Amygdala (tissue), 56 donors: ENCODE measurements at places on chromosomes 11 and 22.
A peak's percentile ranks its signal among the peaks of the same experiment; 100 is the strongest.

DNA sequence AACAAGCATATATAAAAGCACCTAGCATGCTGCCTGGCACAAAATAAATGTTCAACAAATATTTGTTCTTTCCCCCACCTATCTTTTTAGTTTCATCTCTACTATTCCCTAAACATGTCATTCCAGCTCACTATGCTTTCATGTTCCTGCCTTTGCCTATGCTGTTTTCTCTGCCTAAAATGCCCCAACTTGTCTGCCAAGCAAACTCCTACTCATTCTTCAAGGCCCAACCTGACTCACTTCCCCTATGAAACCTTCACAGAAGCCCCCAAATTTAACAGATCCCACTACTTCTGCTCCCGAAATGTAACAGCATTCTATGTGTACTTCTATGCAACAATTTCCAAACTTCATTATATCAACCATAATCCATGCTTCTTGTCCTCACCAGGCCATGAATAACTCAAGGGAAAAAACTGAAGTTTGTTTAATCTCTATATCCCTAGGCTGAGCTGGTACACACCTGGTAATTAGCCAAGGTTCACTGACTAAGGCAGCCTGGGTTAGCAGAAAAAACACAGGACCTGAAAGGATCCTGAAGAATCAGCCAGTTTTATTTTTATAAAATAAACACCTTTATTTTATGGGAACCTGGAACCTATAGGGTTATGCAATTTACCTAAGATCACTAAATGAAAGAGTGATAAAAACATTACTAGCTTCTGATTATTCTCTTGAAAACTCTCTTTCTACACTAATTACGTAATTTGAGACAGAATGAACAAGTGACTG is 72.2 kb downstream of the PAK1 start:
- no peak for DNase-seq

GRCh38 chr11:45934580-45935318 is 12.3 kb downstream of the LARGE2 start:
- no peak for DNase-seq

DNA sequence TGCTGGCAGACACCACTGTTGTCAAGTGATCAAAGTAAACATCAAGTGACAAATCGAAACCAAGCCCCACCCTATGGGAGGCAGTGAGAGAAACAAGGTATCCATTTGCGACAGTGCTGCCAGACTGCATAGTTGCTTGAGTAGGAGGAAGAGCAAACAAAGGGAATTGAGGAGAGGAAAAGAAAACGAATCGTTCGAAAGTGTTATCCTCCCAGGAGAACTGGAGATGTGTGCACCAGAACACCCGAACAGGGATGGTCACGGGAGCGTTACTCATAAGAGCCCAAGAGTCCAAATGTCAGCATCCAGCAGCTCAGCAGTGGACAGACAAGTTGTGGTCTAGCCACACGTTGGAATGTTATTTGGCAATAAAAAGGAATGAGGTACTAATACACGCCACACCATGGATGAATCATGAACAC is 58.4 kb upstream of the NUP50 start:
- DNase-seq: no peak

DNA sequence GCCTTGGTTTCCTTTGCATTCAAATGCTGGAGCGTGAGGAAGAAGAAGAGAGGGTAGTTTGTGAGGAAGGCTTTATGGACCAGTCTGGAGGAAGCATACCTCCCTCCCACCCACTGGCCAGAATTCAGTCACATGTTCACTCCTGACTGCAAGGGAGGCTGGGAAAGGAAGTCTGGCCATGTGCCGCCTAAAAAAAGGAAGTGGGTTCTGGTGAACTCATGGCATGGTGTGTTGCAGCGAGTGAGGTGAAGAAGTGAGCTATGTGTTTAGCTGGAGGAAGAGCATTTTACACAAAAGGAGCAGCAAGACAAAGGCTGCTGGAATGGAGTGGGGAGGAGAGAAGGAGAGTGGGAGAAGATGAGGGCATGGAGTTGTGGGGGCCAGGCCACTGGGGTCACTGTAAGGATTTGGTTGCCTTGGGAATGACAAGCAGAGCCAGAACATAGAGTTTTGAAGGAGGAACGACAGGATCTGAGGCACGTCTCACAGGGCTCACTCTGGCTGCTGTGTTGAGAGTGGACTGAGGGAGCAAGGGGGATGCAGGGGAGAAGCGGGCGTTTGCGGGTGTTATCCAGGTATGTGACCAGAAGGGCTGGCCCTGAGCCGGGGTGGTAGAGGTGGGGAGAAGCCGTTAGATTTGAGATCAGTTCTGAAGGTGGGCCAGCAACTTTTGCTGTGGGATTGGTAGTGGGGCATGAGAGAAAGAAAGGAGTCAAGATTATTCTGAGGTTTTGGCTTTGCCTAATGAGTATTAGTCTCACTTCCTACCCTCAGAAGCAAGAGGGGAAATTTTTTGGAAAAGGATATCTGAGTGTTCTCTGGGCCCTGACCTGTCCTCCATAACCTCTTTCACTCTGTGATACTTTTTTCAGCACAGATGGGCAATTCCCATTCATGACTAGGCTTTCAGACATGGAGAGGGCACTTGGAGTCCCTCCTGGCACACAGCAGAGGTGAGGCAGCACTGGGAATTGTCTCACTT is 26.4 kb downstream of the BMAL1 start:
- no peak for DNase-seq

- DNase-seq: no peak
These were observed 228.8 kb downstream of the BUD13 start for GRCh38 chr11:116543911-116544475.

- DNase-seq: no peak
These were observed 7.7 kb downstream of the IL2RB start for GRCh38 chr22:37141971-37142370.

DNA sequence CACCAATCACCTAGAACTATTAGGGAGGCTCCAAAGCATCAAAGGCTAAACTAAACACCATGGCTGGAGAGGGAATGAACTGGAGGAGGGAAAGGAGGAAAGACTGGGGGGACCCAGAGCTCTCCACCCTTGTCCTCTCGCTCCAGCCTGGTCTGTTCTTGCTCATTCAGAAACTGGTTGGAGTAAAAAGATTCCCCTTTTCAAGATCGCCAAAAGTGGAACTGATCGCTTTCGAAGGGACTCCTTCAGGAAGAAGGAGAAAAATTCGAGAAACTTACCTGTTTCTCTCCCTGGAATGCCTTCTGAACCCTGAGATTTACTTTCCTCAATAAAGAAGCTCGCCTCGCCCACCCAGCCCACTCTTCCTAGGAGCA is 46.9 kb downstream of the OR4D9 start:
- no peak for DNase-seq

DNA sequence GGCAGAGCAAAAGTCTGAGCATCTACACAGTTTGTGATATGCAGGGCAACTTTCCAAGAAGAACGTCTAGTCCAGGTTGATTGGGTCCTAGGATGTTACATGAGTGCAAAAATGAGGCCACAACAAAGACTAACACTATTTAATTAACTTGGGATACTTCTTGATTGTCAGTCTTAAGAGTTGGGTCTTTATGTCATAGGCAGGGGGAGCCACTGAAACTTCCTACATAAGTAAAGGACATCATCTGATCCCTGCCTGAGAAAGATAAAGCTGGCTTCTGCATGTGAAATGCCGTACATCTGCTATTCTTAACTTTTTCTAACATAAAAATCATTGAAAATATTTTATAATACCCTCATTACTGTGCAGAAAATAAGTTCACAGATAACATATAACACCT is 525.5 kb downstream of the NTM start:
- no peak for DNase-seq

DNA sequence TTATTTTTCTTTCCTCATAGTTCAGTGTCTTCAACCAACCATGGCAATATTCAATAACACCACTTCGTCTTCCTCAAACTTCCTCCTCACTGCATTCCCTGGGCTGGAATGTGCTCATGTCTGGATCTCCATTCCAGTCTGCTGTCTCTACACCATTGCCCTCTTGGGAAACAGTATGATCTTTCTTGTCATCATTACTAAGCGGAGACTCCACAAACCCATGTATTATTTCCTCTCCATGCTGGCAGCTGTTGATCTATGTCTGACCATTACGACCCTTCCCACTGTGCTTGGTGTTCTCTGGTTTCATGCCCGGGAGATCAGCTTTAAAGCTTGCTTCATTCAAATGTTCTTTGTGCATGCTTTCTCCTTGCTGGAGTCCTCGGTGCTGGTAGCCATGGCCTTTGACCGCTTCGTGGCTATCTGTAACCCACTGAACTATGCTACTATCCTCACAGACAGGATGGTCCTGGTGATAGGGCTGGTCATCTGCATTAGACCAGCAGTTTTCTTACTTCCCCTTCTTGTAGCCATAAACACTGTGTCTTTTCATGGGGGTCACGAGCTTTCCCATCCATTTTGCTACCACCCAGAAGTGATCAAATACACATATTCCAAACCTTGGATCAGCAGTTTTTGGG is at the start of gene OR51T1:
OR51T1 (plus strand) TSS at position 41 of the 641 bp plus-strand sequence; CDS start at position 41, 0 bp downstream.
- no peak for DNase-seq

GRCh38 chr22:32552521-32552920 is 77.9 kb downstream of the FBXO7 start:
- no peak for DNase-seq

- DNase-seq: no peak
These were observed 34.0 kb downstream of the IRAG1 start for GRCh38 chr11:10659339-10660216.

DNA sequence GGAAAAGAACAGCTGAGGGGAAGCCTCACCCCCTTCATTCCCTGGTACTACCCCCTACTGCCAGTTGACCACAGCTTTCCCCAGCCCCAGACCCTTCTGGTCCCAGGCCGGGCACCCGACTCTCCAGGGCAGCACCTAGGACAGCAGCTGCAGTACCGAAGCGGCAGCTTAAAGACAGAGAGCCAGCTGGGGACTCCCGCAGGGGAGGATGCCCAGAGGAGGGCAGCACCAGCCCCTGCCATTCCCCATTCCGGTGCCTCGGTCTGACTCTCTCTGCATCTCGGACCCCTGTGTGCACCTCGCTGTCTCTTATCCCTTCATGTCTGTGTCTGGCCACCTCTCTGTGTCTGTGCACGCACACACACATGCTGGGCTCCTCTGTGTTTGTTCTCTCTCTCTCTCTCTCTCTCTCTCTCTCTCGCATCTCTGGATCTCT is 9.4 kb downstream of the IGSF9B start:
- peak; percentile 46 for DNase-seq

DNA sequence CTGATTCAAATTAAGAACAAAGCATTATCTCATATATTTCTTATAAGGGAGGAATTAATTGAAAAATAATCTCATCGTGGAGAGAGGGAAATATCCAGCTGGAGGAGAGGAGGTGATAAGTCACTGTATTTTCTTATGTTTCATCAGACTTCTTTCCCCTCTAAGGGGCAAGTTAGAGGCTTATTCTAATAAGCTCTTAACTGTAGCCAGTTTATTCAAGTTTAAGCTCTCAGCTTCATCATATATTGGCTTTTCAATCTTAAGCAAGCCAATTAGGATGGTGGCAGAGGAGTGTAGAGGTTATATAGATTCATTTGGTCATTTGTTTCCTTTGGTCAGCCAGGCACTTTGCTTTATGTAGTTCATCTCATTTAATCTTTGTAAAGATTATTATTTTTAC is 256.7 kb downstream of the GRM5 start:
- DNase-seq: no peak

DNA sequence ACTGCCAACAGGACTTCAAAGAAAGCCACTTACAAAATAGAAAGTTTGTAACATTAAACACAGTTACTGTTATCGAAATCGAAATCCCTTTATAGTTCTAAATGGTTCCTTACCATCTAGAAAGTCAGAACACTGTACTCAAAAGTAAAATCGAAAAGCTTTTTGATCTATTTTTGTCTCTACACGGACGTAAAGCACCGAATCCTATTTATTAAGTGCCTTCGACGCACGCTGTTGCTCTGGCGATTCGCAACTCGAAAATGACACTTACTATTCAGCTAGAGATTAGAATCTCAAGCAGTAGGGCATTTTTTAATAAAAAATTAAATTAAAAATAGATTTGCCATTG is 78.3 kb downstream of the LARGE1 start:
- DNase-seq: no peak

DNA sequence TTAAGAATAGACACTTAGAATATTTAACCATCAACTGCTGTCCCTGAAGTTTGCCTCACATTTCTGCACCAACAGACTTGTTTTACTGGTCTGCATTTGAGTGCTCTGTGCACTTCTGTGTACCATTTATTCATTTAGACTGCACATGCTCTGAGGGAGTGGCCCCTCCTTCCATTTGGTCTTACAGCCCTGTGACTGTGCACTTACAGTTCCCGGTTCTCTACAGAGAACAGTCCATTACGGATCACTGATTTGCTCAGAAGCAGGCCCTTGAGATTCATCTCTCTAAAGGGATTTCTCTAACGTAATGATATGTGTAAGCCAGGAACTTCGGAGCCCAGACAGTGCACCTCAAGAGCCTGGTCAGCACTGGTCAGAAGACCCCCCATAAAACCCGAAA is 247.3 kb upstream of the BLID start:
- no peak for DNase-seq

GRCh38 chr11:36008584-36008983 is 64.7 kb downstream of the LDLRAD3 start:
- no peak for DNase-seq

DNA sequence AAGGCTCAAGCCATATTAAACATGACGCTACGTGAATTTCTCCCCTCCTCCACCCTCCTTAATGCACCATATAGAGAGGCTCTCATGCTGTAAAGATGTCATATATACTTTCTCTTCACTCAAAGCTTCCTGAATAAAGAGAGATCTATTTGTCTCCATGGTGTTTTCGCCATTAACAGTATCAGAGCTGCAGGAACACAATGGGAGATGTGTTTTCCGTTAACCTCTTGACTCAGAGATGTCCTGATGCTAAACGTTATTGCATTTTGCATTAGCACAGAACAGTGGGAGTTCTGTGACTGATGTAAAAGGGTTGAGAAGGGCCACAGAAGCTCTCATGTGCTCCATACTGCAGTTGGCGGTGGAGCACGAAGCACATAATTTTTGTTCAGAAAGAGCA is 25.7 kb upstream of the BLID start:
- DNase-seq: no peak

- peak; percentile 70 for DNase-seq
These were observed at the start of gene TMEM123 for GRCh38 chr11:102452461-102453301. Gene TMEM123 (minus strand): TSS chr11:102452765. CDS start chr11:102452623, 142 bp downstream.

DNA sequence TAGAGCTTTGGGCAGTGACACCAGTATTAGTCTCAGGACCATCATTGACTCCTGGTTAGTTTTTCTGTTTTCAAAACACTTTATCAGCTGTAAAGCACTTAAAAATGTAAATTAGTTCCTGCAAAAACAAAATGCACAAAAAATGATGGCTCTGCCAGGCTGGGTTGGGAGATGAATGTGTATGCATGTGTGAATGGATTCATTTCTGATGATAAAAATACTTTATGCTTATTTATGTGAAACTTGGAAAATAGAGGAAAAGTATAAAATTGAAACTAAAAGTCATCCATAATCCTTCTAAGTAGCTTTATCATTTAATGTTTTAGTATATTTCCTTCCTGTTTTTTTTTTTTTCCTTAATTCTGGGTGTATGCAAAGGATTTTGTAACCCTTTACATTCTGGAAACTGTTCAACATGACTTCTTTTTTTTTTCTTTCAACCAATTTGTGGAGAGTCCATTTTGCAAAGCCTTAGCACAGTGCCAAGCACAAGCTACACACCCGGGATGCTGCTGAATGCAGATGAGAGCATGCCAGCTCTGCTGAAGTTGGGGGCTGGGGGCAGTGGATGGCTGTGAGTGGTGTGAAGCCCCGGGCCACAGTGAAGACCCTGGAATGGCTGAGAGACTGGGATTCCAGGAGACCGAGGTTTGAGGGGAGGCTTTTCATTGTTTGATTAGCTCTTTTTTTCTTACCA is 37.6 kb downstream of the PTPRJ start:
- DNase-seq: no peak
